ENCODE measurements at places on chromosomes 3 and 15.

DNA sequence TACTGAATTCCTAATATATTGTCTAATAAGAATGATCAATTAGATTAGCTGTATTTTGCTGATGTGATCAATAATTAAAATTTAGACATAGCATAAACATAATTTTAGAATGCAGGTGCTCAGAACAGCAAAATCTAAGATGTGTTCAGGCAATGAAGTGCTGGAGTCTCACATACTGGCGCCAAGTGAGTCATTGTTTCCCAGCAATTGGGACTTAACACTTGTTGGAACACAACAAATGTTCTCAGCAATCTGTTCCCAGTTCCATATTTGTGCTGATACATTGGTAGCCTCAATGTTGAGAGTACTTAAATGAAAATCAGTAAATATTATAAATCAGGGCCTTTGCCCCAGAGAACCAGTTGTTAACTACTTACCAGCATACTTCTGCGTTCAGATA, 619.0 kb downstream of the ROBO1 start:
- no peak for DNase-seq

- DNase-seq, result no peak
These were observed 40.4 kb upstream of the RAB6B start for GRCh38 chr3:133935843-133936769.

GRCh38 chr3:184320104-184320445, 5.7 kb downstream of the EIF4G1 start:
- no peak for DNase-seq

GRCh38 chr15:96112018-96112417, 218.5 kb upstream of the NR2F2 start:
- no peak for DNase-seq

GRCh38 chr3:114877378-114878113, 269.5 kb downstream of the ZBTB20 start:
- no peak for DNase-seq

- DNase-seq, result no peak
These were observed 335.6 kb downstream of the TUSC7 start for GRCh38 chr3:117045143-117045542.

DNA sequence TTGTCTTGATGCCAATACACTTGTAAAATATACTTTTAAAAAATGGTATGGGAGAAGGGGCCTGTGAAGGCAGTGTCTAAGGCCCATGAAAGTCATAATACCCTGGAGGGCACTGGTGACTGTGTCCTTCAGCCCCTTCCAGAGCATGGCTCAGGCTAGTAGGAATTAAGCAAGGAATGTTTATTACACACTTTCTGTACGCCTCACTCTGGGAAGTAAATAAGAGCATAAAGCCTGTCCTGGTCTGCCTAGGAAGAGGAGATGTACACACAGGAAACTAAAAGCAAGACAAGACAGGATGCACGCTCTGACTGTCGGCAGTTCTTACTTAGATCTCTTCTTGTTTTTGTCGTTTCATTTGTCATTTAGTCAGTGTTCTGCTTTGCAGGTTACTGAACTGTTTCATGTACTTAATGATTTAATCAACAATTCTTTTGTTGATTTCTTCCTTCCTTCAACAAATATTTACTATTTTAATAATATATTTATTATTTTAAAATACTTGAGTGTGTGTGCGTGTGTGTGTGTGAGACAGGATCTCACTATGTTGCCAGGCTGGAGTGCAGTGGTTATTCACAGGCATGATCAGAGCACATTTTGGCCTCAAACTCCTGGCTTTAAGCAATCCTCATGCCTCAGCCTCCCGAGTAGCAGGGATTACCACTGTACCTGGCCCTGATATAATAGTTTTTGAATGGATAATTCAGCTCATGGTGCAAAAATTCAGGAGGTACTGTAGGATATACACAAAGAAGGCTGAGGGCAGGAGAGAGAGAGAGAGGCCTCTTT, 9.0 kb upstream of the SMAD6 start:
- peak; percentile 50 for DNase-seq
